ENCODE measurements at places on chromosomes 2 and 18. TPM values are rescaled to one million over a fixed set of nuclear protein-coding genes. Genes with fewer than 3 reads are reported as not detected.

Gene TCF23
- total RNA-seq = not detected

Gene IGFBP2
- total RNA-seq = 46.1 TPM

Gene ABCB6
- total RNA-seq = 18.2 TPM

Gene NPAS2
- total RNA-seq = 11.4 TPM

Gene SERPINB11
- not detected for total RNA-seq

Gene POTEI
- total RNA-seq = not detected

Gene SPATA3
- total RNA-seq = not detected

Gene SLC30A3
- 0.58 TPM for total RNA-seq

Gene LTBP1
- total RNA-seq = 36.0 TPM

Gene DCDC2C
- not detected for total RNA-seq

Gene NAGK
- 126 TPM for total RNA-seq

Gene SEMA4C
- 37.7 TPM for total RNA-seq

Gene SLC23A3
- 3.1 TPM for total RNA-seq

Gene FAM210A
- 13.1 TPM for total RNA-seq

Gene HTR2B
- total RNA-seq = 2.6 TPM

Gene GALNT5
- 40.2 TPM for total RNA-seq

Gene GAL3ST2
- total RNA-seq = not detected

Gene PIK3C3
- total RNA-seq = 54.2 TPM

Gene CLEC4F
- total RNA-seq = 1.2 TPM

Gene TWIST2
- 12.2 TPM for total RNA-seq

Gene MC4R
- total RNA-seq = not detected

Gene FHOD3
- total RNA-seq = 1.9 TPM

Gene CYP27C1
- not detected for total RNA-seq

Gene SP5
- total RNA-seq = 2.5 TPM

Gene TFCP2L1
- total RNA-seq = 22.0 TPM
